ENCODE measurements at places on chromosomes 6 and 20. TPM values are rescaled to one million over a fixed set of nuclear protein-coding genes. Genes with fewer than 3 reads are reported as not detected.

DNA sequence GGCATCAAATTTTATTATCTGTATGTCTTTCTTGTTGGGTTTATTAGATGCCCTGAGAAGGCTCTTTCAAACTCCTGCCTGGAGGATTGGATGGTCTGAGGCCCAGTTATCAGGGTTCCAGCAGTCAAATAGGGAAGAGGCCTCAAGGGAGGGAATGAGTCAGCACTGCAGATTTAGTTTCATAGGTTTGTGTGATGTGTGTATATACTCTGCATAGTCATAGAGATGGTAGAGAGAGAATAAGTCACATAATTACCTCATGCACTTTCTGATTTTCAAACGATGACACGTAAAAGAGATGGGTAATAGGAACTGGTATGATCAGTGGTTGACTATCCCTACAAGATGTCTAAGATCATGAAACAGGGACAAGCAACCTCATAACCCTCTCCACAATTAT is 82.1 kb downstream of the ADAT2 start:
- H3K36me3 ChIP-seq = no peaks in the 10 kb centered on the region
- H3K27me3 ChIP-seq = no peaks in the 10 kb centered on the region
- no peak overlapping the region for H3K4me3 ChIP-seq
- H3K27ac ChIP-seq = no peak overlapping the region
- DNase-seq = peak; percentile 20

The OCSTAMP gene
- not detected for total RNA-seq

DNA sequence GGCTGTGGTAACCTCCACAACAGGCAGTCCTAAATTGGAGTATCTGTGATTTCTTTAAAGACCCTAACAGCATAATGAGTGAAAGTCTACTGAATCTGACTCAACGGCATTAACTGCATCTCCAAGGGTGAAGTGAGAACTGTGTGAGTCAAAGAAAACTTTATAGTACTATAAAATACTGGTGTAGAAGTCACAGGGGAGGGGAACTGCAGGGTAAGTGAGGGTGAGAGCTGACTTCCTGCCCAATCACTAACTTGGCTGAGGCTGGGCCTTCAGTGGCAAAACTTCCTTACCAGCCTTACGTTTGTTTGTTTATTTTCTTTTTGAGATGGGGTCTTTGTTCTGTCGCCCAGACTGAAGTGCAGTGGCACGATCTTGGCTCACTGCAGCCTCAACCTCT is 109.8 kb downstream of the PTPRK start:
- H3K36me3 ChIP-seq = no peaks in the 10 kb centered on the region
- no peak overlapping the region for H3K27ac ChIP-seq
- no peak overlapping the region for H3K4me3 ChIP-seq
- no peaks in the 10 kb centered on the region for H3K27me3 ChIP-seq

DNA sequence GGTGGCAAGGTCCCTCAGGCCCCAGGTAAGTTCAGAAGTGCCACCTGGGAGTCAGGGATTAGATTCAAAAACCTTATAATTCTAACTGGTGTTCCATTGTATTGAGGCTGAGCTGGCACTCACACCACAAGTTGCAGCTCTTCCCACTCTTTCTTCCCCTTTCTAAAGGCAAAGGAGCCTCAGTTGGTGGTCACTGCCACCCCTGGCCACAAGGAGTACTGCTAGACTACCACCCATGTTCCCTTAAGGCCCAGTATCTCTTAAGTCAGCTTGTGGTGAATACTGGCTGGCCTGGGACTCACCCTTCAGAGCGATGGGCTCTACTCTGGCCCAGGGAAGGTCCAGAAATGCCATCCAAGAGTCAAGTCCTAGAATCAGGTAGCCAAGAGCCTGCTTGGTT is 421.1 kb upstream of the KHDRBS2 start:
- no peaks in the 10 kb centered on the region for H3K4me1 ChIP-seq
- DNase-seq = no peak
- no peak overlapping the region for H3K27ac ChIP-seq
- H3K36me3 ChIP-seq = no peaks in the 10 kb centered on the region
- no peak overlapping the region for H3K4me3 ChIP-seq
- H3K27me3 ChIP-seq = no peaks in the 10 kb centered on the region

Measured in CD4-positive, CD25-positive, alpha-beta regulatory T cell (primary cell).